ENCODE measurements at places on chromosomes 12 and 14.
A peak's percentile ranks its signal among the peaks of the same experiment; 100 is the strongest.

GRCh38 chr14:102209224-102209966 lies 69.7 kb downstream of the WDR20 start:
- no peak for DNase-seq

DNA sequence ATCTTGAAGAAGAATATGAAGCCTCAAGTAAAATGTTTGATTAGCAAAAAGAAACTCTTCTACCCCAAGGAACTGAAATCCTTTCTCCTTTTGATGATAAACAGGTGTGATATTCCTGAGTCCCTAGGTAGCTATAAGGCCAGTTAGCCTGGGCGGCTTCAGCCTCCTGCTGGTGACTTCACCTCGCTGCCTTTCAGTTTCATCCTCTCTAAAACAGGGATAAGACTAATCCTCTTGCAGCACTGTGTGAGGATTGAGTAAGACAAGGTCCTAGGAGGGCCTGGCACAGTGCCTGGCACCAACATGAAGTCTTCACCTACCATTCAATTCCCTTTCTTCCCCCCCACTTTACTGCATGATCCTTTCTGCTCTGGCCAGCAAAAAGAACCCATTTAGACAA lies 42.1 kb downstream of the CIT start:
- DNase-seq, result no peak

GRCh38 chr14:50862036-50862570 lies 9.8 kb upstream of the ABHD12B start:
- DNase-seq, result no peak

DNA sequence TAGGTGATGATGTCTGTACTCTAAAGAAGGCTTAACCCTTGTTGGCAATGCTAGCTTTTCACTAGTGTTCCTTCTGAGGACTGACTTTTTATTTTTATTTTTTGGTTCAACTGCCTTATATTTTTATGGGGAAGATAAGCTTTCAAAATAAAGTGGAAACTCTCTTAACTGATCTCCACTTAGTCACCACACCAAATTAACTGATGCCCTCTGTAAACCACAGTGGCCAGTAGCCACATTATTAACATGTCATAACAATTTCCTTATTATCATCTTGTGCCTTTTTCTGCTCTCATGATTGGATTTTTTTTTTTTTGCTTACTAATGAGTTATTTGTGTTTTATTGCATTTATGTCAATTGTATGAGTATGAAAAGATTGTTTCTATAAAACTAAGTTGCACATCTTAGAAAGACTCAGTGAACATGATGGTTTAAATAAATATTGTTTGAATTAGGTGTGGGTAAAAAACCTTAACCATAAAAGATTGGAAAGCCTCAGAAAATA lies 56.9 kb downstream of the SCFD1 start:
- no peak for DNase-seq

GRCh38 chr14:98689951-98690350 lies 582.0 kb downstream of the BCL11B start:
- DNase-seq, result no peak

- peak; percentile 69 for DNase-seq
These were observed 3.2 kb downstream of the MLXIP start for GRCh38 chr12:122081697-122082221.

- DNase-seq, result no peak
These were observed 218.3 kb upstream of the CPNE8 start for GRCh38 chr12:39123580-39124253.

DNA sequence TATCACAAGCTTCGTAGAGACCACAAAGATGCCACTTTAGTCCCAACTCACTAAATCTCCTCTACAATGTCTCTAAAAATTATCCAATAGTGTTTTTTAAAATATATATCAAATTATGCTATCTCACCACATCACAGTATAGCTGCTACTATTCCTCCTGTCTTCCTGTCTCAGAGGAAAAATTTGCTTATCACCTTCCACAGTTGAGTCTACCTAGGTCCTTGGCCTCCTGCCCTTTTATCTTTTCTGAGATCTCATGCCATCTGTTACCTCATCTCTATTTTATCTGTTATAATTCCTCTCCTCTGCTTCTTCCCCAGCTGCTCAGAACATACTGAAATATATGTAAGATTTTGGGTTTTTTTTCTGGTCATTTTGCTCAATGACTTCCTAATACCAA lies 568.2 kb downstream of the DIO2 start:
- no peak for DNase-seq

DNA sequence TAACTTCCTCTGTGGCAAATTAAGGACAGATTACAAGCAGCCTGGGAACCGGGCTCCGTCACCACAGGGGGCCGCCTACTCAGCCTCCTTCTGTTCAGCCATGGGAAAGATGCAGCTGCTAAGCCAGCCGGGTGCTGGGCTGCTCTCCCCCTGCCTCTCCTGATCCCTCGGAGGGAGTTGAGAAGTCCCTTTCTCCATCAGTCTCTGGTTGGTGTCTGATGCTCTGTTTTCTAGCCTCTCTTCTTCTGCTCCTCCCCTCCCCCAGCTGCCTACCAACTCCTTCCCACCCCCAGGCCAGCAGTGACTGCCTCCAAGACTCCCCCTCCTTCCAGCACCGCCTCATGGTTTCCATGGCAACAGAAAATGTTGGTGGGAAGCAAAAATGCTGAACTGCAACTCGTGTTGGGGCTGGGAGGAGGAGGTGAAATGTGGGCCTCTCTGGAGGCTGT lies 486.7 kb downstream of the APAF1 start:
- peak; percentile 15 for DNase-seq

- no peak for DNase-seq
These were observed 146.4 kb upstream of the BTG1 start for GRCh38 chr12:92292016-92292415.

DNA sequence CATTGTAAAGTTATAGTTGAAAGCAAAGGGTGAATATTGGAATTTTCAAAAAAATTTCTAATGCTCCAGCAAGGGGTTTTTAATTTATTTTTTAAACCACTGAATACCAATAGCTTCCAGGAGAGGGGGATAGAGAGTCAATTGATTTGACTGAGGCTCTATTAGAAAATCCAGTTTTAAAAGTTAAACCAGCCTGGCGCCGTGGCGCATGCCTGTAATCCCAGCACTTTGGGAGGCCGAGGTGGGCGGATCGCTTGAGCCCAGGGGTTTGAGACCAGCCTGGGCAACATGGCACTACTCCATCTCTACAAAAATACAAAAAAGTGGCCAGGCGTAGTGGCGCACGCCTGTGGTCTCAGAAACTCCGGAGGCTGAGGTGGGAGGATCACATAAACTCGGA lies 150.1 kb downstream of the SLC38A4 start:
- peak; percentile 35 for DNase-seq

- no peak for DNase-seq
These were observed 65.5 kb downstream of the PELI2 start for GRCh38 chr14:56183631-56184157.

- DNase-seq, result peak; percentile 94
These were observed 762 bp downstream of the C12orf57 start for GRCh38 chr12:6944381-6945186.

- no peak for DNase-seq
These were observed 718.8 kb upstream of the TMEM132C start for GRCh38 chr12:127548123-127548553.

DNA sequence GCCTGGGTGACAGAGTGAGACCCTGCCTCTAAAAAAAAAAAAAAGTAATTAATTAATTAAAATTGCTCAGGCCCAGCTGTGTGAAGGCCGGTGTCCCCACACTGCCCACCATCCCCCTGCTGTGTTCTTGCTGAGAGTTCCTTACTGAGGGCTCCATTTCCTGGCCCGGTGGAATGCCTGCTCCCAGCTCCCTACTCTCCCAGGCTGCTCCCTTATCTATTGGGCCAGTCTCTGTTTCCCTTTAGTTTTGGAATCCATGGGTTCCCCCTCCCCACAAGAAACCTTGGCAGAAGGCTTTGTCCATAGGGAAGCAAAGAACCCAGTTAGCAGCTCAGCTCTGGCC lies 19.0 kb downstream of the MLXIP start:
- no peak for DNase-seq

DNA sequence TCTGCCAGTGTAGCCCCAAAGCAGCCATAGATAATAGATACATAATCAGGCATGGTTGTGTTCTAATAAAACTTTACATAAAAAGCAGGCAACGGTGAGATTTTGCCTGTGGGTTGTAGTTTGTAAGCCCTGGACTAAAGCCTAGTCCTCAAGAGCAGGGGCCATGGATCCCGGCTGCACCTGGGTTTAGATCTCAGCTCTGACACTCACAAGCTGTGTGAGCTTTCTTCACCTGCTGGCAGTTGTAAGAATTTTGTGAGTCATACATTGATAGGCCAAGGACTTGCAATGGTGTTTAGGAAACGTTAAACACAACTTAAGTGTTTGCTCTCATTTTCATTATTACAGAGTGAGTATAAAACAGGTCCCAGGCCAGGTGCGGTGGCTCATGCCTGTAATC lies 395.8 kb upstream of the TBX3 start:
- no peak for DNase-seq

GRCh38 chr14:103031566-103031911 lies 25.8 kb downstream of the CDC42BPB start:
- no peak for DNase-seq

GRCh38 chr14:92058006-92058917 lies 18.4 kb upstream of the TRIP11 start:
- no peak for DNase-seq

GRCh38 chr12:105256921-105257320 lies 20.9 kb upstream of the APPL2 start:
- no peak for DNase-seq

- no peak for DNase-seq
These were observed 57.8 kb downstream of the TTC8 start for GRCh38 chr14:88882236-88882635.
